ENCODE measurements at places on chromosomes 4 and X.

DNA sequence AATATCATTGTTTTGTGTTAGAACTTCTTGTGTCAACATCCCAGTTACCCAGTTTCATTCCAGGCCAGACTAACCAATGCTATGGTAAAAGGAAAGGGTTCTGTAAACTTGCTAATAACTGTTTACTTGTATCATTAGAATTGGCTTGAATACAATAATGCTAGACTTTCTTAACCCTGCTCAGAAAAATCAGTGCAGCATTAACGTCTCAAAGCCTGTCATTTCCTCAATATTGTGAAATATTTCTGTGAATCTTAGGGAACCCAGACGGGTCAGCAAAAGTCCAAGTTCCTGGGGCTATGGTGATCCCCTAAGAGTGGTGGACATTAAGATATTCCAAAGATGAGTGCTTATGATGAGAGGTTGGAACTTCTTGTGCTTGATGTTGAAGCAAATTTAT lies 541.2 kb upstream of the MAGEB18 start:
- no peak for DNase-seq

- peak; percentile 1 for DNase-seq
Measured at GRCh38 chr4:121654738-121655137, 42.0 kb downstream of the ANXA5 start.

GRCh38 chr4:108830509-108831244 lies 67.8 kb upstream of the ETNPPL start:
- no peak for DNase-seq

- no peak for DNase-seq
Measured at GRCh38 chr4:24582235-24582832, 2.0 kb downstream of the DHX15 start.

- DNase-seq: no peak
Measured at GRCh38 chr4:31793907-31794306, 1073.7 kb downstream of the PCDH7 start.

DNA sequence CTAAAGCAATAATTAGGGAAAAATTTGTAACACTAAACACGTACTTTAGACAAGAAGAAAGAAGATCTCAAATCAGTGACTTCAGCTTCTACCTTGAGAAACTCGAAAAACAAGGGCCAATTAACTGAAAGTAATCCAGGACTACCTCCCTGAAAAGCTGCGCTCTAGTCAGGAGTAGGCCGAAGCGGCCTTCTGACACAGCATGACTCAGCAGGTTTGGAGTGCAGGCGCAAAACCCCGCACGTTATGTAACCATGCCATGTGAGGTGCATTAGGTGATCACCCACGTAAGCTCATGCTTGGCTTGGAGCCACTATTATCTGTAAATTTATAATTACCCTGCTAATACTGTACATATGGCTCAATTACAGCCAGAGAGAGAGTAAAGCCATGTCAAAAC lies 52.8 kb upstream of the CCDC149 start:
- no peak for DNase-seq

- no peak for DNase-seq
Measured at GRCh38 chrX:37662181-37662580, 23.4 kb upstream of the XK start.

DNA sequence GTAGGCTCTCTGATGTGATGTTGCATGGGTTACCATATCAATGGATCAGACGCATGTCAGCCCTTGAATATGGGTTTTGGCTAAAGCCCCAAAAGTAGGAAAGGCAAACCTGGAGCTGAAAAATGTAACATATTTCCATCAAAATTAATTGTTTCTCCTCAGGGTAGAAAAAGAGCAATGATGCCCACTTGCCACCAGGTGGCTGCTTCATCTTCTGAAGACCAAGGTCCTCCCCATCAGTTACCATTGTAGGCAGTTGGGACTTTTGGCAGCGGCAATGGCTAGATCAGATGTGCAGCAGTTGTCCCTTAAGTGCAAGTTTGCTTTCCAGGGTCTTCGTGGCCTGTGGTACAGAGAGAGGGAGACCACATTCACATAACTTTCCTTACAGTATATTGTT lies 118.2 kb downstream of the NAF1 start:
- DNase-seq: no peak

- DNase-seq: no peak
Measured at GRCh38 chr4:153538487-153539357, 72.6 kb downstream of the TMEM131L start.

- DNase-seq: no peak
Measured at GRCh38 chr4:143362349-143363046, 25.8 kb downstream of the GAB1 start.

DNA sequence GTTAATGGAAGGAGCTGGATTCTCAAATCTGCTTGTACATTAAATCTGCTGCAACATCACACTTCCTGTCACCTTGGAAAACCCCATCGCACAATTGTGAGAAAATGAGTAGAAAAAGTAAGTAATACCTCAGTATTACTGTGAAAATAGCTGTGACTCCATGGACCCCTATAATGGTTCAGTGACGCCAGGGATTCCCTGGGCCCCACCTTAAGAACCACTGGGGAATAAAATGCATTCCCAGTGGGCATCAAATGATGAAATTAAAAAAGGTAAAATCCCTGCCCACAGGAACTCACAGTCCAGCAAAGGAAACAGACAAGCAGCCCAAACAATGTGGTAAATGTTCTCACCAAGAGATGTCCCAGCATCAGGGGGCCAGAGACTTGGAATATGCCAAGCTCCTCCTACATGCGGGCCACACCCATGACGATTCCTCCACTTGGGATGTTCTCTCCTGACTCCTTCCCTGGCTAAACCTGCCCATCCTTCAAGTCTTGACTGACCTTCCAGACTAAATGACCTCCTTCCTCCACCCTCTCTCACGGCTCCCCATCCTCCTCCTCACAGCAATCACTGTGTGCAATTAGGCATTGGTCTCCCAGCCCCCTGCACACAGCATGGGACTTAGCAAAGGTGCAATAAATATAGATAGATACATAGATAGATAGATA lies 2.6 kb downstream of the EVC2 start:
- DNase-seq: no peak

GRCh38 chr4:174764105-174764729 lies 64.8 kb downstream of the GLRA3 start:
- no peak for DNase-seq

GRCh38 chr4:52606726-52607125 lies 52.4 kb downstream of the USP46 start:
- DNase-seq: no peak

GRCh38 chrX:33298622-33299021 lies 87.3 kb upstream of the DMD start:
- no peak for DNase-seq

DNA sequence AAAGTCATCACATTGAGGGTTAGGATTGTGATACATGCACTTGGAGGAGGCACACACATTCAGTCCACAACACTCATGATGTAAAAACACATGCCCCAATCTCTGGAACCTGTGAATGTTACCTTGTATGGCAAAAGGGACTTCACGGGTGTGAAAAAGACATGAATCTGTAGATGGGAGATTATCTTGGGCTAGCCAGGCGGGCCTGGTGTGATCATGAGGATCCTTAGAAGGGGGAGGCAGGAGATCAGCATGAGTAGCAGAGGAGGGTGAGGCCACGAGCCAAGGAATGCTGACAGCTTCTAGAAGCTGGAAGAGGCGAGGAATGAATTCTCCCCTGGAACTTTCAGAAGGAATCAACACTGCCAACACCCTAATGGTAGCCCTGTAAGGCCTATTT lies 77.5 kb upstream of the ENPP6 start:
- DNase-seq: no peak

- DNase-seq: no peak
Measured at GRCh38 chrX:119502727-119503483, 34.7 kb downstream of the SLC25A5 start.

DNA sequence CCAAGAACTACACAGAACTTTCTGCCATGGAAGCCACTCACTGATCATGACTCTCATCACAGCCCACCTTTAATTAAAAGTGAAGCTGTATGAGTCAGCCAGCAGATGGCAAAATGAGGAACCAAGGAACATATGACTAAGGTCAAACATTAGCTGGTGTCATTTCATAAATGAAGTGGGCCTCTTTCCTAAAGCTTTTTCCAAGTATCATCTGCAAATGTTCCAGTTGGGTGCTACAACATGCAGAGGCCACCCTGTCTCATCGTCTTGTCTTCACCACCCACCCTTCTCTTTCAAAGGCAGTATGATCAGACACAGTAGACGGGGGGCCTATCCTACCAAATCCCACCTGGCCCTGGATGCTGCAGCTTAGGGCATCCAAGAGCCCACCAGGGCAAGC lies 9.2 kb upstream of the EOLA1 start:
- no peak for DNase-seq

DNA sequence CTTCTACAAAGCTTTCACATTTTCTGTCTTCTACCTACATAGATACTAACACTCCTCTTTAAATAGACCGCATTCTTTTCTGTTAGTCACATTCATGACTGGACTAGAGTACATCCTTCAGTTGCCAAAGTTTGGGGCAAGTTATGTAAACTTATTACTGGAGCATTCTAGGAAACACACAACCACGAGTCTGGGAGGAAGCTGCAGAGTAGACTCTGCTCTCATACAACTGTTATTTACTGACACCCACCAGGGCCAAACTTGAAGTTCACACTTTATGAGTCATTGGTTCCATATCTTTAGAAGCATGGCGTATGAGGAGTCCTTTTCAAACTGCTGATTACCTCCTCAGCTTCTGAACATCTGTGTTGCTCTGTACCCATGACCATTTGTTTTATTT lies 87.0 kb downstream of the RNF150 start:
- no peak for DNase-seq

DNA sequence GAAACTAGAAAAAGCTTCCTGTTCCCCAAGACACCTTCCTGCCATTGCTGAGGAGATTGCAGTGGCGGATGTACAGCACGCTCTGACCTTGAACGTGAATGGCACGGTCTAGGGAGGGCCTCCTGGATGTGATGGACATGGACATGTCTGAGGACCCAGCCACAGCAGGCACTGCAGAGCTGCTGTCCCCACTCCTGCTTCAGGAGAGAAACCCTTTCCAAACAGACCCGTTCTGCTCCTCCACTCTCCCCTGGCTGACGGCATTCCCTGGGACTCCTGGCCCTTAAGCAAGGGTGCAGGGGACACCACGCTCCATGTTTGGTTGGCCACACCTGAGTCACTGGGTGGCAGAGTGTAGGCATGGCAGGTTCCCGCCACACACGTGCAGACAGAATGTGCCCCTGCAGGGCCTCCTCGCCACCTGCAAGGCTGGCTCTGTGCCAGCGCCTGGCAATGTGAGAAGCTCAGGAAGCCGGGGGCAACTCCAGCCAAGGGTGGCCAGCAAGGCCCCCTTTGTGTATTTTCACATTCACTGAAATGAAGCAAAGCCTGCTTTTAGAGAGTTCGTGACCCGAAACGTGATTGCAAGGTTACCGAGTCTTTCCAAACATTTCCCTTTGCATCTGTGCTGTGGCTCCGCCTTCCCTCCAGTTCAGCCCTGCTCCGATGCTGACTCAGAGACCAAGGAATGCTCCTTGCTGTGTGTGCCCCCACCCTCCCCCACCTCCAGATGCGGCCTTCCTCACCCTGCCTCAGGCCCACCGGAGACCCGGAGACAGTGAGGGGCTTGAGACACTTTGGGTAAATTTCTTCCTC lies 46.1 kb downstream of the HTRA3 start:
- no peak for DNase-seq

GRCh38 chrX:132677233-132677716 lies 188.4 kb upstream of the MBNL3 start:
- DNase-seq: no peak

DNA sequence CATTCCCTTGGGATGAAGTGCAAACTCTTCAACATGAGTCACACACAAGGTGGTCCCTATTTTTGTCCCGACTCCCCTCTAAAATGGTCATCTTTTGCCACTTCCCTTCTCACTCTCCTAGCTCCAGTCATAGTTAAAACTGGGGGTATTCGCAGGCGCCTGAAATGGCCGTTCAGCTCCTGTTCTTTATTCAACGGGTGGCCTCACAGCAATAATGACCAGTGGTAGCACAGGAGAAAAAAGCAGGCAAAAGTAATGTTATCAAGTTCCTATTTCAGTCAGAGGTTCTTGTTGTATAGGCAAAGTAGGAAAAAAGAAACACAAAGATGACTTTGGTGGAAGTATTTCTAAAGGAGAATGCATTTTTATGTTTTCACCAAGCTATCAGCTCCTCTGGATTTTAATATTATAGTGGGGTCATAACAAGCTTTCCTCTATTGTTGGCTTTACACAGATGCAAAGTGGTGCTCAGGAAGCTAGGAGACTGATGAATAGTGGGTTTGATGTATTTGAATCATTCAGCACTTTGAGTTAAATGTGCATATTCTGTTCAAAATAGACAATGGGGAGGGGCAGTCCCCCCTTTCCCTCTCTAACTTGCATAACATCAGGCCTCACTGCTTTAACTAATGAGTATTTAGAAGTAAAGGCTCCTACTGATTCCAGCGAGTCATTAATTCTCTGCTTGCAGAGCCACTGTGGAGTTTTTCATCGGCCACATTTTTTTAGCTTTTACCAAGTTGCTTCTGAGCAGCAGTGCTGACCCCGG lies 171.2 kb upstream of the NDP start:
- DNase-seq: no peak

- DNase-seq: no peak
Measured at GRCh38 chrX:9610771-9611392, 146.0 kb downstream of the TBL1X start.

GRCh38 chr4:155854582-155855226 lies 11.4 kb downstream of the ASIC5 start:
- no peak for DNase-seq

- no peak for DNase-seq
Measured at GRCh38 chr4:41507291-41507947, 30.5 kb upstream of the LIMCH1 start.

- DNase-seq: no peak
Measured at GRCh38 chr4:73725985-73726384, 14.4 kb upstream of the CXCL8 start.

DNA sequence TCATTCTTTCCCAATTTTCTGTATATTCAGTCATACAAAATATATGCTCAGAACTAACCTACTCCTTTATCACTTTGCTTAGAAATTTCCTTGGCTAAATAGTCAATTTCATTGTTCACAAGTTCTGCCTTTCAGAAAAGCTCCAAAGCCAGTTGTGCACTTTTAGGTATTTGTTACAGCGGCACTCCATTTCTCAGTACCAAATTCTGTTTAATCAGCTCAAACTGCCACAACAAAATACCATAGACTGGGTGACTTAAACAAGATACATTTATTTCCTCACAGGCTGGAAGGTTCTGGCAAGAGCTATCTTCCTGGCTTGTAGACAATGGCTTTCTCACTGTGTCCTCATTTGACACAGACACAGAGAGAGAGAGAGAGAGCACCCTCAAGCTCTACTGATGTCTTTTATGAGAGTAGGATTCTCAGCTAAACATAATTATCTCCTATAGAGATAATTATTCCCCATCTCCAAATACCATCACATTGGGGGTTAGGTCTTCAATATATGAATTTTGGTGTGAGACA lies 188.8 kb upstream of the FSTL5 start:
- no peak for DNase-seq
